ENCODE measurements at places on chromosomes 6 and 20.
A peak's percentile ranks its signal among the peaks of the same experiment; 100 is the strongest.

GRCh38 chr20:920311-920710 is 4.2 kb upstream of the ANGPT4 start:
- DNase-seq, result no peak

DNA sequence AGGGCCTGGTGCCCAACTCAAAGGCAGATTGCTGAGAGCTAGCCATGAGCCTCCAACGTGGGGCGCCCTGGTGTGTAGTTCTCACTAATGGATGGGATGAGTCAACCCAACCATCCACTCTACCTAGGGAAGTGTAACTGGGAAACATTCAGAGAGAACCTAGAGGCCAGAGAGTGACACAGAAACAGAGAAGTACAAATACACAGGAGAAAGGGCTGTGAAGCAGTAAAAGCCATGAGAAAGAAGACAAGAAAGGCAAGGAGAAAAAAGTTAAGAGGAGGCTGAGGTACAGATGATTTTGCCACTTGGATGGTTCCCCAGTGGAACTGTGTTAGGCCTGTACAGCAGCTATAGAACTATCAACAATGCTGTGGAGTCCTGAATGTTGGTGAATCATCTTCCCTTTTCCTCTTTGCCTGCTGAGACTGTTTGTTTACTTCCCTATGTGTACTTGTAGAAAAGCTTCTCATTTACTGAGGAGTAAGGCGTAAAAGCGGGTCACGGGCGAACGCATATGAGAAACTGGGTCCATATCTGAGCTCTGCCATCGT is 39.0 kb downstream of the MAN1A1 start:
- DNase-seq, result peak; percentile 28

GRCh38 chr6:36033935-36034334 is 6.3 kb downstream of the MAPK14 start:
- DNase-seq, result no peak

GRCh38 chr20:3171391-3172125 is 1.8 kb downstream of the LZTS3 start:
- DNase-seq, result no peak

GRCh38 chr6:71326611-71327010 is 38.0 kb downstream of the OGFRL1 start:
- DNase-seq, result no peak

GRCh38 chr20:30488941-30489613 is 768.4 kb upstream of the DEFB115 start:
- no peak for DNase-seq

DNA sequence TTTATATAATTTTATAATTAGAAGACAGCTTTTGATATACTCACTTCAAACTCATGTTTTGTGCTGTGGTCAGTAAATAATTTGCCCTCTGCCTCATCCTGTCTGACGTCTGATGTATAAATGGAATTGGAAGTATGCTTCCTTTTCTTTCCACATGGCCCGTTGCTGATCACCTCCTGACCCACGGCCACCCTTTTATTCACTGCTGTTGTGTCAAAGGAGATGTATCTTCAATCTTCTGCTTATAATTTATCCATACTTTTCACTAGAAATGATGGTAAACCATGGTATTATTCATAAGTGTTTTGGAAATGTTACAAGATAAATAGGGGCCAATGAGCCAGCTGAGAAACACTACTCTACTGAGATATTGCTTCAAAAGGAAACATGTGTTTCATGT is 841.8 kb downstream of the PHF3 start:
- no peak for DNase-seq

DNA sequence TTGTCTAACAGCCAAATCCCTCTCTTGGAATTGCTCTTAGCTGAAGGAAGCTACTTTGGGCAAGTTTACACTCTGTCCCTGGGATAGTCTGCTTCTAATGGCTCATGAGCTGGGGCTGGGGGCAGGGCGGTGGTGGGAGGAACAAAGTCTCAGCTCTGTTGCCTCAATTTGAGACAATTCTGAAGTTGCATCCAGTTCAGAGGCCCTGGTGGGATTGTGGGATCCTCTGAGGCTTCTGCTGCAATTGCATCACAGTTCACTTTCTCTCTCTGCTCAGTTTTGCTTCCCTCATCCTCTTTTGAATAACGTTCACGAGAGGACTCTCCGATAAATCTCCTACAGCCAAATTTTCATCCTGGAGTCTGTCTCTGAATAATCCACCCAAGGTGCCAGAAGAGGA is 440.6 kb upstream of the SLC35B3 start:
- DNase-seq, result no peak

GRCh38 chr6:119871520-119871919 is 522.0 kb upstream of the MAN1A1 start:
- no peak for DNase-seq

- no peak for DNase-seq
These were observed 76.6 kb downstream of the CEBPB start for GRCh38 chr20:50267041-50267865.

DNA sequence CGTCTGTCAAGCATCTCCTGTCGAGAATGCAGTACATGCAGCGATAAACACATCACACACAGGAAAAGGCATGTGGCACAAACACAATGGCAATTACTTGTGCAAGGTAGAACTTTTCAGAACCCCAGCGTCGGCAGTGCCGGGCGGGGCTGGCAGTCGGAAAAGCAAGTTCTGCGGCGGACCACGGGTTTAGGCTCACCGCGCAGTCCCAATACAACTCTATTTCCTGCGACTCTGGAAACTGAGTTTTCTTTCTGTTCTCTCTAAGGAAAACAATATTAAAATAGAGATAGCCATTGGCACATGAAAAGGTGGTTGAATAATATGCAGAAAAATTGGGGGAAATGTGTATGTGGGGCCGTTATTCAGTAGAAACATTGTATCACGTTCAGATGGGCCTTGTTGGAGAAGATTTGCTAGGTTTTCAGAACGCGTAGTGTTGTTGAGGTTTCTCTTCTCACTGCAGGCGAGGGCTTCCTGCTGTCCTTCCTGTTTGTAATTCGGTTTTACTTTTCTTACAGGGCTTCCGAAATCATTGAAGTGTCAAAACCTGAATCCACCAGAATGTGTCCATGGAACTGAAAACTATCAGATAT is 369.5 kb downstream of the THBS2 start:
- DNase-seq, result no peak

GRCh38 chr6:134732763-134733162 is 217.1 kb downstream of the ALDH8A1 start:
- DNase-seq, result no peak
